A549 treated with Hydrocortisone at 1 μM for 4 hours (cell line): ENCODE measurements at places on chromosomes 3 and 15. TPM values are rescaled to one million over a fixed set of nuclear protein-coding genes. Genes with fewer than 3 reads are reported as not detected.

The SNX1 gene
- 72.2 to 80.6 TPM (median 78.7 TPM) in 5 replicates for total RNA-seq

The ABTB1 gene
- total RNA-seq, result 13.3 to 19.4 TPM (median 16.1 TPM) in 5 replicates

The BCL2A1 gene
- total RNA-seq, result 9.5 to 12.8 TPM (median 10.3 TPM) in 5 replicates

The APOD gene
- 0.86 to 1.4 TPM (median 1.2 TPM) in 5 replicates for total RNA-seq

The RPL15 gene
- 2,997 to 3,081 TPM (median 3,066 TPM) in 5 replicates for total RNA-seq

The ROPN1 gene
- total RNA-seq, result not detected in 5 replicates

The CMTM8 gene
- total RNA-seq, result 9.8 to 13.3 TPM (median 12.0 TPM) in 5 replicates
